ENCODE measurements at places on chromosomes 12 and 14.

GRCh38 chr12:76329159-76329558 lies 19.1 kb downstream of the BBS10 start:
- H3K4me3 ChIP-seq = no peak overlapping the region
- no peaks in the 10 kb centered on the region for H3K36me3 ChIP-seq
- H3K27me3 ChIP-seq = no peaks in the 10 kb centered on the region

DNA sequence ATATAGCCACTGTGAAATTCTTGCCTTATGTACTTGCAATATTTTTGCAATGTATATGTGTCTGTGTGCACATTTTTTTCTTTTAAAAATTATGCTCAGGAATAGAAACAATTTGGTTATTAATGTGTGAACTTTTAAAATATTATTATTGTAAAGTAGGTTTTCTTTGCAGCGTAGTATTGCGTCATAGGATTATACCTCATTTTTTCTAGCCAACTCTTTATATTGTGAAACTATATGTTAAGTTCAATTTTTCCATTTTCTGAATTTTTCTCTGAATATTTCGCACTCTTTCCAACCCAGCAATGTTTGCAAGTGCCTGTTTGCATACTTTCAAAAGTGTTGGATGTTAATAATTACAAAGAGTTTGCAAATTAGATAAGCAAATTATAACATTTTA lies 471.6 kb upstream of the LMO3 start:
- no peaks in the 10 kb centered on the region for H3K4me1 ChIP-seq
- DNase-seq = no peak
- no peak overlapping the region for H3K4me3 ChIP-seq
- no peaks in the 10 kb centered on the region for H3K27me3 ChIP-seq
- H3K36me3 ChIP-seq = no peaks in the 10 kb centered on the region

GRCh38 chr14:104147346-104148125 lies 9.1 kb downstream of the KIF26A start:
- peaks cover 17% of the 10 kb centered on the region for H3K27me3 ChIP-seq
- peak; percentile 25 for DNase-seq
- H3K4me3 ChIP-seq = peak overlapping the region; percentile 48
- peaks cover 52% of the 10 kb centered on the region for H3K4me1 ChIP-seq
- peak overlapping the region; percentile 64 for H3K27ac ChIP-seq
- H3K36me3 ChIP-seq = no peaks in the 10 kb centered on the region

- H3K36me3 ChIP-seq = no peaks in the 10 kb centered on the region
- H3K4me1 ChIP-seq = no peaks in the 10 kb centered on the region
- no peak overlapping the region for H3K4me3 ChIP-seq
Measured at GRCh38 chr14:38723959-38724358, 379.1 kb downstream of the SEC23A start.

- H3K27ac ChIP-seq = no peak overlapping the region
- no peaks in the 10 kb centered on the region for H3K4me1 ChIP-seq
- no peak overlapping the region for H3K4me3 ChIP-seq
Measured at GRCh38 chr12:14473707-14474287, 93.9 kb downstream of the PLBD1 start.

DNA sequence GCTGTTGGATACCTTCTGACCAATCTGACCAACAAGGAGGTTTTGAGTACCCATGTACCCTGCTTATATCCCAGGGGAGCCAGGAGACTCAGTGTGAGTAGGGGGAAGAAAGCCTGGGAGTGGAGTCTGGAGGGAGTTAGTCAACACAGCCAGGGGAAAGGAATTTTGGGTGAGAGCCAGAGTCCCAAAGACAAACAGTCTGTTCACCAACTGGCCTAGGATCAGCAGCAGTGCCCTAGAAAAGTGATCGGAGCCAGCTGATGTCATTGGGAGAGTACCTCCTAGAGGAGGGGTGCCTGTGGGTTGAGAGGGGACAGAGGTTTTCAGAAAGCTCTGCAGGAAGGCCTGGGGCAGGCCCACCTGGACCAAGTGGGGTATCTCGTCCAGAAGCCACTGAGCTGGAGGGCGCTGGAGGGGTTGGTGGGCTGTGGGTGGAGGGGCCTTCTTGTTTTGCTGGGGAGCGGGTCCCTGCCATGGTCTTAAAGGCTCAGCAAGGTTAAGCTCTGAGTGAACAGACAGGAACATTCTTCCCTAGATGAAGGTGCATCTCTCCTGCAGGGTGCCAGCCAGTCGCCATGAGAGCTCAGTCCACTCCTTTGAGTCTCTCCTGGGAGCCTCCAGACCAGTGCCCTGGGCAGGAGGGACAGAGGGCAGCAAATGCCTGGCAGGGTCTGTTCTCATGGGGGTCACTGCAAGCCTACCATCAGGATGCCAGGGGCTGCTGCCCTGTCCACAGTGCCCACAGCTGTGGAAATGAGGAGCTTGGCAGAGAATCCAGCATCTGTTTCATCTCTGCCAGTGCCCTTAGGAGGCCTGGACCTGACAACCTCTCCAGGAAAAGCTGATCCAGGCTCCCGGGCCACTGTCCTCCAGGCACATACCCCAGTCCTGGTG lies 63.6 kb downstream of the CHGA start:
- H3K4me3 ChIP-seq = no peak overlapping the region
- peaks cover 32% of the 10 kb centered on the region for H3K4me1 ChIP-seq
- peaks cover 5% of the 10 kb centered on the region for H3K27me3 ChIP-seq
- no peak for DNase-seq
- H3K27ac ChIP-seq = no peak overlapping the region
- peaks cover 3% of the 10 kb centered on the region for H3K36me3 ChIP-seq

All from nephron progenitor cell (in vitro differentiated cells).